Natural killer cell treated with Interleukin-12 subunit alpha and Interleukin-12 subunit beta and Interleukin-15 and Interleukin-18, amount 100 ng/mL, for 72 hours (primary cell): ENCODE measurements at places on chromosomes 3 and 15.

DNA sequence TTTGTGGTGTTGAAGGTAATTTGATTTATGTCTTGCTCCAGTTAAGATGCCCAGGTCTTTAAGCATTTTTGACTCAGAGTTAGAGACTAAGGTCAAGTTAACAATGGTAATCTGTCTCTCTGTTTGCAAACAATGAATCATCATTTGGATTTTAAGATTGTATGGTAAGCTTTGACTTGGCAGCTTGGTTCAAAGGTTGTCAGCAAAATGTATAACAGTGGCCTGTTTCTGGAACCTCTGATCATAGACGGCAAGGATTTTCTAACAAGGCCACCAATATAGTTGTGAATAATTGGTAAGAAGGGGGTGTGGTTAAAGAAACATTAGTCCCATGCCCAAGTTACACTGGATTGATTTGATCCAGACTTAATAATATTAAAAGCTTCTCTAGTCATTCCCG, 775.2 kb upstream of the GOLIM4 start:
- no peaks in the 10 kb centered on the region for H3K27me3 ChIP-seq
- DNase-seq = no peak
- H3K4me1 ChIP-seq = no peaks in the 10 kb centered on the region
- H3K36me3 ChIP-seq = no peaks in the 10 kb centered on the region
- H3K27ac ChIP-seq = no peak overlapping the region

DNA sequence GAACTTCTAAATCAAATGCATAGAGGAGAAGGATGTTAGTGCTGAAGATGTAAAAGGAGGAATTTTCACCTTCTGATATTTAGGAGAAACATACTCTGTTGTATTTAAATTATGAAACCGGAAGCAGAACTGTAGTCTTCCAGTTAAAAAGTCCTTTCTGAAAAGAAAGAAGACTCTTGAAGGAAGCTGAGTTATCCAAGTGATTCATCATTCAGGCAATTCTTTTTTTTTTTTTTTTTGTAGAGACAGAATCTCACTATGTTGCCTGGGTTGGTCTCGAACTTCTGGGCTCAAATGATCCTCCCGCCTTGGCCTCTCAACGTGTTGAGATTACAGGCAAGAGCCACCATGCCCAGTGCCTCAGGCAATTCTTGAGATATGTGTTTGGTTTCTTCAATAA, 424.8 kb upstream of the TPM1 start:
- H3K27ac ChIP-seq = no peak overlapping the region
- H3K4me3 ChIP-seq = no peak overlapping the region
- no peaks in the 10 kb centered on the region for H3K36me3 ChIP-seq

GRCh38 chr3:66508461-66508860, 7.6 kb upstream of the LRIG1 start:
- no peak overlapping the region for H3K27ac ChIP-seq
- no peaks in the 10 kb centered on the region for H3K36me3 ChIP-seq
- peaks cover under 1% of the 10 kb centered on the region for H3K4me1 ChIP-seq
- no peak for DNase-seq
- H3K4me3 ChIP-seq = no peak overlapping the region
- peaks cover 35% of the 10 kb centered on the region for H3K27me3 ChIP-seq

DNA sequence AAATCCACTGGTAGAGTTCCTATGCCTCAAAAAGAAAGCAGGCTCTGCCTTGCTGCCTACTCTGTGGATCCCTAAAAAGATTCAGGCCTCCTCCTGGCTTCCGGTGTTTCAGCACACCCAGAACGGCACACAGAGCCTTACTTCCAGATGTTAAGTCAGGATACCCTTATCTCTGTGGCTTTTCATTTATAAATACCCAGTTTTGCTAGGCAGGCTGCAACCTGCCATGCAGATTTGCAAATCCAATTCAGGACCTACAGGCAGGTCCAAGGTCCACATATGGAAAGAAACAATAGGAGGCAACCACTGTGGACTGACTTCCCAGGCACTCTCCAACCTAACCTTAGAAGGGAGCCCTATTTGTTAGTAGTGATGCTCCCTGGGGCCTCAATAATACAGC, 30.7 kb downstream of the EFL1 start:
- DNase-seq = no peak
- H3K27ac ChIP-seq = no peak overlapping the region
- H3K27me3 ChIP-seq = no peaks in the 10 kb centered on the region
- H3K4me1 ChIP-seq = no peaks in the 10 kb centered on the region
- peaks cover 9% of the 10 kb centered on the region for H3K36me3 ChIP-seq
- H3K4me3 ChIP-seq = no peak overlapping the region

DNA sequence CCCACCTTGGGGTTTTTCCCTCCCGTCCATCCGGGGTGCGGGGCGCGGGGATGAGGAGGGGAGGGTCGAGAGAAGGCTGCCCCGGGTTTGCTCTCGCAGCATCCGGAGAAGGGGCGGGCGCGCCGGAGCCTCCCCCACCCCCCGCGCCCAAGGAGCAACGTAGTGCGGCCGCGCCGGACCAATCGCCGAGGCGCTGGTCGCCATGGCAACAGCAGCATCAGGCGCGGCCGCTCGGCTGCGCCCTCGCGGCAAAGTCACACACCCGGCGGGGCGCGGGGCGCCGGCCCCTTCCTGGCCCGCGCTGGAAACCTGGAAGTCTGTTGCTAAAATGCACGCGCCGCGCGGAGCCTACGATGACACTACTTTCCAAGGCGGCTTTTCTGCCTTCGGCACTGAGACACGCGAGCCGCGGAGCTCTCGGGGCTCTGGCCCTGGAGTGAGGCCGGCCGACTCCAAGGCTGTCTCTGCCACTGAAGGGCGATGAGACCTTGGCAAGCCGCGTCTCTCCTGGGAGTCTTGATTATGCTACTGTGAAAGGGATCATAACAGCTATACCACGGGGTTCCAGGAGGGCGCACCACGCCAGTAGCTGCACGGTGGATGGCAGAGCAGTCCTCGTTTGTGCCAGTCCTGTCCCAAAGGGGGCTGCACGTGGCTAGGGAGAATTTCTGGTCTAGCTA, at the start of gene IQSEC1:
Gene IQSEC1 (minus strand): TSS at position 104 of the 680 bp plus-strand sequence. CDS start 415 bp downstream, outside the sequence.
- no peaks in the 10 kb centered on the region for H3K27me3 ChIP-seq
- H3K4me1 ChIP-seq = peaks cover 37% of the 10 kb centered on the region
- peak; percentile 92 for DNase-seq
- H3K27ac ChIP-seq = peak within 1 kb of the TSS; percentile 97
- H3K4me3 ChIP-seq = peak within 1 kb of the TSS; percentile 78

DNA sequence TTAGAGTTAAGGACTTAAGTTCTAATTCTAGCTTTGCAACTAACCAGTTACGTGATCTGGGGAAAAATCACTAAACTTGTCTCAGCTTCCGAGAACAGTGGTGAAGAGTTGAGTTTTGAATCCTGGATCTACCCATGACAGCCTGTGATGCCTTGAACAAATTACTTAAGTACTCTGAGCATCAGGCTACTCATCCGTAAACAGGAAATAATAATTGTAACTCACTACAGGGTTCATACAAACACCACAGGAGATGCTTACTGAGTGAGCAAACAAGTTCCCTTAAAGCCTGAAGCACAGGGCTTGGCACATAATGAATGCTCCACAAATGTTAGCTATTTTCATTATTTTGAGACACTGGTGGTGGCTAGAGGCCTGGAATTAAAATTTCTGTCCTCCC, 158.8 kb downstream of the ERC2 start:
- H3K27me3 ChIP-seq = peaks cover 11% of the 10 kb centered on the region
- no peaks in the 10 kb centered on the region for H3K4me1 ChIP-seq
- no peak for DNase-seq
- H3K36me3 ChIP-seq = no peaks in the 10 kb centered on the region
- H3K4me3 ChIP-seq = no peak overlapping the region

GRCh38 chr15:51077221-51078153, 17.2 kb downstream of the TNFAIP8L3 start:
- peaks cover 4% of the 10 kb centered on the region for H3K36me3 ChIP-seq
- H3K27ac ChIP-seq = peak overlapping the region; percentile 53
- peaks cover 30% of the 10 kb centered on the region for H3K27me3 ChIP-seq
- peak overlapping the region; percentile 82 for H3K4me3 ChIP-seq

- H3K4me1 ChIP-seq = no peaks in the 10 kb centered on the region
- peaks cover 31% of the 10 kb centered on the region for H3K36me3 ChIP-seq
- no peaks in the 10 kb centered on the region for H3K27me3 ChIP-seq
- H3K4me3 ChIP-seq = no peak overlapping the region
- no peak for DNase-seq
These were observed 32.5 kb upstream of the GP5 start for GRCh38 chr3:194431554-194431953.

DNA sequence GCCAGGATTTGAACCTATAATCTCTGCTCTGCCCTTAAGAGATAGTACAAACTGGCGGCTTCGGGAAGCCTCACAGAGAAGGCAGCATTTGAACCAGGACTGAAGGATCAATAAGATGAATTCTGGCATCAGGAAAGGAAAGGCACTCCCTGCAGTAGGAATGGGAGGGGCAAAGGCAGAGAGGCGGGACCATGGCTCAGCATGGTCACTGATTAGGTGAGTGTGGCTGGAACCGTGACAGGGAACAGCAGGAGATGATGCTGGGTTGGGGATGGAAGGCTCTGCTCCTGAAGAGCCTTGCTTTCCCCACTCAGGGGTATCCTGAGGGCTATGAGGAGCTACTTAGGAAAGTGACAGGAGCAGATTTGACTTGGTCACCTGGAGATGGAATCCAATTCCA, 158.5 kb downstream of the FEZF2 start:
- no peak overlapping the region for H3K4me3 ChIP-seq
- H3K36me3 ChIP-seq = no peaks in the 10 kb centered on the region
- no peaks in the 10 kb centered on the region for H3K27me3 ChIP-seq
- no peak for DNase-seq
- H3K4me1 ChIP-seq = no peaks in the 10 kb centered on the region

DNA sequence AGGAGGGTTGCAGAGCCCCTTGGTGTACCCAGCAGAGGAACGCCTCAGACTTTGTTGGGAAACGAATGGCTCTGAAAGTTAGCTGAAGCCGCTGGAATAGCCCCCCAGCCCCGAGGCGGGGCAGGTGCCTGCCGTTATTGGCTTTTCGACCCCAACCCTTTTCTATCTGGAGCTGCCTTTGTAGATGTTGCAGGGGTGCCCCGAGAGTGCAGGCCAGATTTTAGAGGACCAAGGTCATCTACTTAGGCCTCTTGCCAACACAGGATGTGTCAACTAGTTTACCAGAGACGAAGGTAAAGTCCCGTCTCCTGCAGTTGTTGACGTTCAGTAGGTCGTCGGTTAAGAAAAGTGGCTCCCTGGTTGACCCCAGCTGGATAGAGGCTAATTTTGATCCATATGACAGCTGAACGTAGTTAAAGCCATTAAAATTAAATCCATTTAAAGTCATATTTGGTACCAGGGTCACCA, 579 bp upstream of the UBE3A start:
- peak overlapping the region; percentile 91 for H3K4me3 ChIP-seq
- no peaks in the 10 kb centered on the region for H3K36me3 ChIP-seq
- H3K4me1 ChIP-seq = peaks cover 28% of the 10 kb centered on the region

DNA sequence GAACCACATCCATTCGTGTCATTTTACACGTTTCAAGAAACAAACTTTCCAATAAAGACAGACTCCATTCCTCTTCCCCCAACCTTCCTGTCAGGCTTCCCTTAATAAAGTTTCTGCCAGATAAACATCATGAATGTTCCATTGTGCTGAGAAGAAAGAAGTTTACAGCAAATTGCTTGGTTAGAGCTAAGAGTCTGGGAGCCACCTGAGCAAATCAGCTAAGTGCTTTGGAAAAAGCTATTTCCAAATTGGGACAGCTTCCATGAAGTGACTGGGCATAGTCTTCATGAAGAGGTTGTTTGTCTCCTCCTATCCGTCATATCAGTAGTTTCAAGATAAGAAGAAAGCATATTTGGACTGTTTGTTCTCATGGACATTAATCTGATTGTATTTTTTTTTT, 77.0 kb downstream of the MAGI1 start:
- no peak for DNase-seq
- no peaks in the 10 kb centered on the region for H3K27me3 ChIP-seq
- no peaks in the 10 kb centered on the region for H3K36me3 ChIP-seq
- H3K4me3 ChIP-seq = no peak overlapping the region
- no peak overlapping the region for H3K27ac ChIP-seq
- H3K4me1 ChIP-seq = no peaks in the 10 kb centered on the region

GRCh38 chr3:150414258-150414657, 6.2 kb downstream of the TSC22D2 start:
- DNase-seq = no peak
- no peak overlapping the region for H3K27ac ChIP-seq

GRCh38 chr3:18558507-18558906, 133.4 kb upstream of the SATB1 start:
- H3K27ac ChIP-seq = peak overlapping the region; percentile 99
- peak overlapping the region; percentile 81 for H3K4me3 ChIP-seq
- peaks cover 66% of the 10 kb centered on the region for H3K4me1 ChIP-seq
- peaks cover 30% of the 10 kb centered on the region for H3K36me3 ChIP-seq
